ENCODE measurements at places on chromosomes 5 and 9.

GRCh38 chr5:63323926-63324325 is 638.3 kb downstream of the HTR1A start:
- DNase-seq, result no peak

- no peak for DNase-seq
Observed at GRCh38 chr9:133693116-133693515, 45.0 kb downstream of the SARDH start.

DNA sequence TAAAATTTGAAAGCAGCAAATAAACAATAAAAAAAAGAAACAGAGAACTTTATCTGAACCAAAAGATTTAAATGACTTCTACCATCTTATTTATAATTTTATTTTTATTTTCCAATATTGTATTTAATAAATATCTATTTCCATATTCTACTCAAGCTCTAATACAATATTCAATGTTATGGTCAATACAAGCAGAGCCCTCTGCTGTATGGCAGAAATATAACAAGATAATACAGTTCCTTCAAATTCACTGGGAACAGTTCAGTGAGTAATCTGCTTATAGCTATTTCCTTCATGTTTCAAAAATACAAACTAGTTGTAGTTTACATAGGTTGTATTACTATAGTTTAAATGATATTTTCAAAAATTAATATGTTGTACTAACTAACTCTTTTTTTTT is 332.7 kb downstream of the PRDM9 start:
- no peak for DNase-seq

DNA sequence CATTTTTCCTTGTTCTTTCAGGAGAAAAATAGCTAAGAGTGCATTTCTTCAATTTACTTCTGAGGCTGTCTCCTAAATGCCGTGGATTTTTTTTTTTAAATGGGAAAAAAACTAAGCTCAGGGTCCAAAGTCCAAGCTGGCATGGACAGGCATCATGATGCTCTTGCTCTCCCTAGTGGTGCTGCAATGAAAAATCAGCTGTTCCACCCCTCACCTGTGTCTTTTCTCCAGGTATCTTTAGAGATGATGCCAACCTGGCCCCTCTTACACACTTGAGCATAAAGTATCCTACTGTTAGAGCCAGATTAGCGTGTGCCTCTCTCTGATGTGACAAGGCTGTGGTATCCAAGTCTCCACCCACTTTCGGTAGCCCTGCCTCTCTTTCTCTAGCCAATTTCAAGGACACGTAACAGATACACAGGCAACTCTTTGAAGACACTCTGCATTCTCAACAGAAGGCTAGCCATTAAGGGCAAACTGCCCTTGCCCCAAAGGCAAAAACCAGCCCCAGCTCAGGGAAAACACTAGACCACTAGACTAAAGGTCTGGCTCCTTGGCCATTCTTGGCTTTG is 208.8 kb downstream of the SAXO1 start:
- no peak for DNase-seq

DNA sequence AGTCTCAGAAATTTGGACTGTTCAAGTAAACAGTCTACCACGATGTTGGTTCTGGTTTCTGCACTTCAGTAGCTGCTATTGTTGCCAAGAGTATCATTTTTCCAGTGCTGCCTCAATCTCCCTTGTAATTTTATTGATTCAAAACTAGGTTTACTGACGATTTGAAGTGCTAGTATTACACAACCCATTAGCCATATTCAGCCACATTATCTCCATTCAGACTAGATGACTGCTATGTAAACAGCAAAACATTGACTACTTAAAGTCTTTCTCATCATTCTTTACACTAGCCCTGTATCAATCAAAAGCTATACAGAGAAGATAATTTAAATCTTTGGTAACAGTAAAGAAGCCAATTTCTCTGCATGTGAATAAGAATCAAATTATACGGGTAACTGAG is 102.0 kb upstream of the TSLP start:
- DNase-seq, result no peak

DNA sequence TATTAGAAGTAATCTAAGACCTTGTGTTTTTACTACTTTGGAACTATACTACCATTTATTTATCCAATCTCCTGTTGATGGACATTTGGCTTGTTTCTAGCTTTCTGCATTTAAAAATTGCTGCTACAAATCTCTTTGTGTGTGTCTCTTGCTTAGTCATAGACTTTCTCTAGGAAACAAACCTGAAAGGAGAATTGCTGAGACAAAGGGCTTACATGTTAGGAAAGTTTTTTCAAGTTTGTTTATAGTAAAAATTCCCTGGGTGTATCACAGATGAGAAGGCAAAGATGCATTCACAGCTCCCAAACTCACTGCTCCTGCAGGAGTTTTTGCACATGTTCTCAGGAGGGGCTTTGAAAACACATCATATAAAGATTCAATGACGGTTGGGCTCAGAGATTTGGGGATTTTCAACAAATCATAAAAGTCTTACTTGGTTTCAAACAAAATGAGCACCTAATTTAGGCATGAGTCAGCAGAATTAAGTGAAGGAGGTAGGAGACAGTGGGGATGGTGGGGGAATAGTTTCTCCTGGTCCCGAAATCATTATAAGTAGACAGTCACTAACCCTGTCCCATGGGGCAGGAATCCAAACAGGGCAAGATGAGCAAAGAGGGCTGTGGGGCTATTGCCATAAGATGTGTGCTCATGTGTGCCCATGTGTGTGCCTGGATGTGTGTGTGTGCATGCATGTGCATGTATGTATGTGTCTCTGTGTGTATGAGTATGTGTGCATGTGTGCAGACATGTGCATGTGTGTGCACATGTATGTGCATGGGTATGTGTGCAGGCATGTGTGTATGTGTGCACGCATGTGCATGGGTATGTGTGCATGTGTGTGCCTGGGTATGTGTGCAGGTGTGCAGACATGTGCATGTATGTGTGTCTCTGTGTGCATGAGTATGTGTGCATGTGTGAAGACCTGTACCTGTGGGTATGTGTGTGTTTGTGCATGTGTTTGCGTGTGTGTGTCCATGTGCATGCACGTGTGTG is 43.4 kb upstream of the S1PR3 start:
- no peak for DNase-seq

- no peak for DNase-seq
Observed at GRCh38 chr9:115212832-115213231, 94.9 kb upstream of the TNC start.

- no peak for DNase-seq
Observed at GRCh38 chr5:124634228-124634739, 112.2 kb downstream of the ZNF608 start.

GRCh38 chr5:143716881-143717280 is 95.1 kb upstream of the HMHB1 start:
- DNase-seq, result no peak

DNA sequence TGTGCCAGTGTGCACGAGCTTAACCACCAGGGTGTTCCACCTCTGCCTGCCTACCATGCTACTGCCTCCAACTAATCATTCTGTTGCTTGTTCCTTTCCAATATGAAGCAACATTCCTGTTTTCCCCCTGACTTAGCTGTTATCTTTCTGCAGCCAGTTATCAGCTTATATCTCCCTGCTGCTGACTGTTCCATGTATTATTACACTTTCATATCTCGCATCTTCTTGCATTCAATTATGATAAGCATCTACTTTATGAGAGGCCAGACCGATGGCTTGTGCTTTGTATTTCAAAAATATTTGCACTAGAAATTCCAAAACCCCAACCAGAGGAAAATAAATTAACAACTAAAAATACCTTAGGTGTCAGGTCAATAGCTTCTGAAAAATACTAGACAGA is 394.0 kb upstream of the BRINP1 start:
- no peak for DNase-seq

GRCh38 chr9:124780060-124780756 is 3.3 kb downstream of the OLFML2A start:
- no peak for DNase-seq

- no peak for DNase-seq
Observed at GRCh38 chr5:1312206-1312605, 17.3 kb upstream of the TERT start.

GRCh38 chr5:36389245-36389644 is 87.5 kb upstream of the RANBP3L start:
- no peak for DNase-seq

GRCh38 chr9:84136119-84136868 is 155.7 kb downstream of the RMI1 start:
- no peak for DNase-seq

DNA sequence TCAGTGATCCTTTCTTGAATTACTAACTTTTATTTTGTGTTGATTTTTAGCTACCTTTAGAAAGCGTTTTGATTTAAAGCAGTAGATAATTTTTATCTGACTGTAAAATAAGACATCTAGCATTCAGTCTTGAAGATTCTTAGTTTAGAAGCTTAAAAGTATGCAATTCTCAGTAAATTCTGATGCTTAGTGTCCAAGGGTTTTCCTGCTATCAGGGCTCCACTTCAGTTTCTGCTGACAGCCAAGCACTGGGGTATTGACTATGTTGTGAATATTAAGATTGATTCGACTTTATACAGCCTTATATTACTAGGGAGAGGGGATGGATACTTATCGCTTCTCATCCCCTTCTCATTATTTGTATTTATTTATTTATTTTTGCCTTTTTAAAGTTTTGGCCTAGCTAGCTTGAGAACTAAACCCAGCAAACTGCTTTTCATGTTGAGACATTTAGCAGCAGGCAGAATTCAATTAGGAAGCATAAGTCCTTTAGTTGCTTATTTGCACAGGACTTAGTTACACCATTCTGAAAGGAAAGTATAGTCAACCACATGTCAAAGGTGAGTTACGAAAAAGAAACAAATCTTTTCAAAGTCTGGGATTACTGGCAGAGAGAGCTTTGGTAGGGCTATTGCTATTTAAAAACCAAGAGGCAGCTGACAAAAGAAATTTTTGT is 2.9 kb downstream of the PBX3 start:
- DNase-seq, result no peak

- no peak for DNase-seq
Observed at GRCh38 chr5:172448999-172449398, 5.3 kb downstream of the SH3PXD2B start.

DNA sequence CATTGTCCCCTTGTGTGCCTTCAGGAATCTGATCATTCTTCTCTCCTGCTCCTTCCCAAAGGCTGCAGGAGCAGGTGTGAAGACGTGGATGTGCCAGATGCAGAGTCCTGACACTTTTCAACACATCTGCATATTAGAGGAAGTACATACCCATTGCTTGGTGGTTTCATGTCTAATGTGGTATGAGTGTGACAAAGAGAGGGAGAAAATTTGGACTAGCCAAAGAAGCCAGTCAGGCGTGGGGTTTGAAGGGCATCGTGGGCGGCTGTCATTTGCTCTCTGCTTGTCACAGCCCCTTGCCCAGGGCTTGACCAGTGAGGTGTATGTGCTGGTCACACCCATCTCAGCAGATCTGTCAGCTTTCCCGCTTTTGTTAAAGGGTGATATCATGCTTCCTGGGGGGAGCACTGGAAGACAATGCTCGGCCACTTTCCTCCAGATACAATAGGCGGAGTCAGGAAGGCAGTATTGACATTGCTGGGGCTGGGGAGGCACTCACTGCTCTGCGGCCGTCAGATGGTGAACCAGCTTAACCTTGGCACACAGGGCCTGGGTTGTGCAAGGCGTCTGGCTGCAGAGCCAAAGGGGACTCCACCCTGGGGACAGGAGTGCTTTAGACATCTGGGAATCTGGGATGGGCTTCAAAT is 8.6 kb downstream of the TEK start:
- DNase-seq, result no peak

DNA sequence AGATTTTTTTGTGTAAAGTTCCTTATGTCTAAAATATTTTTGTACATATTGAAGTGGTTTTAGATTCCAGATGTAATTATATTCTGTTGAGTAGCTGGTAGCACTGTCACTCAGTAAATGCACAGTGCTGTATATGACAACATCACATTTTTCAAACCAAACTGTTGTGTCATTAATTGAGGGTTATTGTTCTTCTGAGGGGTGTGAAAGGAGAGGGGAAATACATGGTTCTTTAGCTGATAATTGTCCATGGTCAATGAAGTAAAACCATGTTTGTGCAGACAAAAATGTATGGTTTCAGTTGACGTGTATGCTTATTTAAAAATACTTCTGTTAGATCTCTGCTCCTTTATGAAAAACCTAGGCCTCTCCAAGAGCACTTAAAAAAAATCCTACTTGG is 3.3 kb downstream of the ZNF462 start:
- no peak for DNase-seq

- DNase-seq, result no peak
Observed at GRCh38 chr5:9067154-9067553, 478.7 kb downstream of the SEMA5A start.

GRCh38 chr9:130138171-130138653 is 34.0 kb upstream of the NCS1 start:
- no peak for DNase-seq

GRCh38 chr5:174523311-174524071 is 200.9 kb upstream of the MSX2 start:
- DNase-seq, result no peak

- no peak for DNase-seq
Observed at GRCh38 chr5:175740014-175740413, 82.1 kb downstream of the HRH2 start.

- DNase-seq, result no peak
Observed at GRCh38 chr5:92002721-92003274, 619.7 kb upstream of the ARRDC3 start.

DNA sequence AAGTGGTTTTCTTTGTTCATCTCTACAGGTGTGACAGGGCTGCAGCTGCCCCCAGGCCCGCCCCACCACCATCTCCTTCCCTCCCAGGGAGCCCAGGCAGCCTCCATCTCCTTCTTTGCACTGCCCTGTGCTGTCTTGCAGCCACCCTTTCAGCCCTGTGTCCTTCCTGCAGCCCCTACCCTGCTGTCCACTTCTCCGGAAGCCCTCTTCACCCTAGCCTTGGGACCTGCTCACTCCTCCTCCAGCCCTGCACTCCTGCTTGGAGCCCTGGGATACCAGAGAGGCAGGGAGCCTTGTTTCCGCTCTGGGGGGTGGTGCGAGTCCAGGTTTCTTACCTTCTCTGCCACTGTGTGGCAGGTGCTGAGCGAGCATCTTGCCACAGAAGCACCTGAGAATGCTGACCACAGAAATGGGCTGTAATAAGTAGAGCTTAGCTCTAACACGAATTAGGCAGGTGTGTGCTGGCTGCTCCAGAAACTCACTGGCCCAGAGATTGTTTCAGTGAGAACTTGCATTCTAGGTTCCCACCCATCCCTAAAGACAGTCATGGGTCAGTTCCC is 51.3 kb upstream of the GADD45G start:
- no peak for DNase-seq
